ENCODE measurements at places on chromosomes 4 and X.

GRCh38 chr4:94459462-94460161 is 7.9 kb downstream of the PDLIM5 start:
- no peak for DNase-seq

GRCh38 chr4:86451560-86452330 is 91.9 kb upstream of the MAPK10 start:
- no peak for DNase-seq

GRCh38 chr4:148061795-148062194 is 329.9 kb downstream of the ARHGAP10 start:
- no peak for DNase-seq

DNA sequence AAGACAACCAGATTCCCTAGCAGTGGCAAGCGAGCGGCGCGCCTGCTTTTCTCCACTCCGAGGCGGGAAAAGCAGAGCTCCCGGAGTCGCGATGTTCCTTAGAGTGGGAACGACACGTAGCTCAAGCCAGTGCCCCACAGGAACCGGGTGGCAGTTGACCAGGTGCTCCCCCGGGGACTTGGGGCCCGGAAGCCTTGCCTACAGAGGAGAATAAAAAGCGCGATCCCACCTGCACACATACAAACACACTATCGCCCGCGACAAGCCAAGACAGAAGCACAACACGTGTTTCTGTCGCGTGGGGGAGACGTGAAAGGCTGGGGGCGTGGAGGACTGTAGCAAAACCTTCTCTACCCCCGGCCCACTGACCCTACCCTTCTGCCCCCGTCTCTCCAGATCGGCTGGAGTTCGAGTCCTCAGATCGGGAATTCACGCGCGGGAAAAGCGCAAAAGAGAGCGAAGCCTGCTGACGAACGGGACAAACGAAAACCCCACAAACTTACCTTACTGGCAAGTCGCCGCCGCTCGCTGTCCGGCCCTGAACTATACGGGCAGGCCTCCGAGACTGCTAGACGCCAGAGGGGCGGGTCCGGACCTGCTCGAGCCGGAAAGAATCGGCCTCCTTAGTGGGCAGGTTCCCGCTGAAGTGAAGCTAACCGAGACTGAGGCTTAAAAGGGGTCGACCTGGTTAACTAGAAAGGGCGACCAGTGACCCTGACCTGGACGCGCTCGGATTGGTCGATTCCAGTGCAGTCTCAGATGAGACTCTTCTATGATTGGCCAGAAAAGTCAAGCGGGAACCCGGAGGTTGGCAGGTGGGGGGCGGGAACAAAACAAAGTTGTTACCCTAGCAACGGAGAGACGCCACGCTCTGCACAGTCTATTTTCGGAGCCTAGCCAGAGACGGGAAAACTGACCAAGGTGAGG is at the start of the genes DNAAF6 and NUP62CL:
TSS of gene DNAAF6 (plus strand) at position 842 of the 927 bp plus-strand sequence. CDS start 6,265 bp downstream, outside the sequence.
TSS of gene NUP62CL (minus strand) at position 664 of the 927 bp plus-strand sequence. CDS start 31,287 bp downstream, outside the sequence.
- no peak for DNase-seq

DNA sequence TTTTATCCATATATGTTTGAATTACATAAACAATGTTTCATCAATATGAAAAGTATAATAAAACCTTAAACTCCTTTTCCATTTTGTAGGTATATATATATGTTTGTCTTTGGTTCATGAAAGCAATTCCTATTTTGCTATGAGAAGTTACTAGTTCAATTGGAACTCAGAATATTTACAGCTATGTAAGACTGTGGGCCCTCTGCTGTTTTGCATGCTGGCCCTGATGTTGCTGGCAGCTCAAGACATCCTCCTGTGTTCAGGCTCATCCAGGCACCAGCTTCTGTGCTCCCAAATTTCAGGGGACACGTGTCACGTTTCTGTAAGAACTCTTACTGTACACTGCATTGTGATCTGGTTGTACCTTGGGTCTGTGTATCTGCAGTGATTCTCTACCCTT is 38.7 kb upstream of the OTUD4 start:
- no peak for DNase-seq

- no peak for DNase-seq
Measured at GRCh38 chr4:80926446-80926845, 104.1 kb upstream of the BMP3 start.
